Central memory CD8-positive, alpha-beta T cell (primary cell): ENCODE measurements at places on chromosomes 12 and 14.

GRCh38 chr14:93764211-93764659 is 24.1 kb downstream of the PRIMA1 start:
- DNase-seq: no peak

DNA sequence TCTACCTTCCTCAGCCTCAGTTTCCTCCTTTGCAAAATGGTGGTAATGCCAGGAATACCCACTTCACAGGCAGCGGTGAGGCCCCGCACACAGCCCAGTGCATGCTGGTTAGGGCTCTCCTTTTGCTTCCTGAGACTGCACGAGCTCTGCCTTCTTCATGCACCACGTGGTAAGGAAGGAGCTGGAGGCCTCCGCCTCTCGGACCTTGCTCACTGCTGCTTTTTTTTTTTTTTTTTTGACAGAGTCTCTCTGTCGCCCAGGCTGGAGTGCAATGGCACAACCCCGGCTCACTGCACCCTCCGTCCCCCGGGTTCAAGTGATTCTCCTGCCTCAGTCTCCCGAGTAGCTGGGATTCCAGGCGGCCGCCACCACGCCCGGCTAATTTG is 18.1 kb downstream of the TAMALIN start:
- no peak for DNase-seq

DNA sequence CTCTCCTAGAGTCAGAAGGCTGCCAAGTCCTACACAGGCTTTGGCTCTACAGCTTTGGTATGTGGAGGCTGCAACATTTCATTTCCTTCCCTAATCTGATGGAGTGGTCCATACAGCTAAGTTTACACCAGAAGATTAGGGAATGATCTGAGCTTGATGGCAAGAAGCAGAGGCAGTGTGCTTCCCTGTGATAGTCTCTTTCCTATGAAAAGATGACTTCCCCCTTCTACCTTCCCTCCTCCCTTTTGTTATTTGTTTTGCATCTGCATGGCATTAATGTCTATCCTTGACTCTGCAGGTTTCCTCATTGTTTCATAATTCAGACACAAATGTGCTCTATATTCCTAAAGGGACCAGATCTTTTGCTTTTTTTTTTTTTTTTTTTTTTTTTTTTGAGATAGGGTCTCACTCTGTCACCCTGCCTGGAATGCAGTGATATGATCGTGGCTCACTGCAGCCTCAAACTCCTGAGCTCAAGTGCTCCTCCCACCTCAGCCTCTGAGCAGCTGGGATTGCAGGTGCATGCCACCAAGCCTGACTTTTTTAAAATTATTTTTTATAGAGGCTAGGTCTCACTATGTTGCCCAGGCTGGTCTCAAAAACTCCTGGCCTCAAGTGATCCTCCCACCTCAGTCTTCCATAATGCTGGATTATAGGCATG is 76.3 kb downstream of the GRIP1 start:
- DNase-seq: no peak

GRCh38 chr14:74364271-74364880 is 16.1 kb downstream of the VRTN start:
- DNase-seq: no peak

DNA sequence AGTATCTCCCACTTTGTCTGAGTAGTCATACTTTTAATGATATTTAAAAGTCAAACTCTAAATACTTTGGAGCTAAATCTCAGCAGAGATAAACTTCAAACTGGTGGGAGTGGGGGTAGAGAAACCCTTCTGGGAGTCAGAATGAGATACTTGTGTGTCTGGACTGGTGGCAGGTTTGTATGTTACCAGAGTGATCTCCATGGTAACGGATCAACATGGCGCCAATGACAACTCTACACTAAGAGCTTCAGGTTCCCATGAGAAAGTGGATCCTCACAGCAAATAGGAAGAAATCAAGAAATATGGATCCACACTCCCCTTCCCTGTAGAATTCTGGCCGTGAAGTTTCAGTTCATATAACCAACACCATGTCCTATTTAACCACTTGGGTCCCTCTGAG is 121.9 kb downstream of the ETV6 start:
- DNase-seq: no peak

DNA sequence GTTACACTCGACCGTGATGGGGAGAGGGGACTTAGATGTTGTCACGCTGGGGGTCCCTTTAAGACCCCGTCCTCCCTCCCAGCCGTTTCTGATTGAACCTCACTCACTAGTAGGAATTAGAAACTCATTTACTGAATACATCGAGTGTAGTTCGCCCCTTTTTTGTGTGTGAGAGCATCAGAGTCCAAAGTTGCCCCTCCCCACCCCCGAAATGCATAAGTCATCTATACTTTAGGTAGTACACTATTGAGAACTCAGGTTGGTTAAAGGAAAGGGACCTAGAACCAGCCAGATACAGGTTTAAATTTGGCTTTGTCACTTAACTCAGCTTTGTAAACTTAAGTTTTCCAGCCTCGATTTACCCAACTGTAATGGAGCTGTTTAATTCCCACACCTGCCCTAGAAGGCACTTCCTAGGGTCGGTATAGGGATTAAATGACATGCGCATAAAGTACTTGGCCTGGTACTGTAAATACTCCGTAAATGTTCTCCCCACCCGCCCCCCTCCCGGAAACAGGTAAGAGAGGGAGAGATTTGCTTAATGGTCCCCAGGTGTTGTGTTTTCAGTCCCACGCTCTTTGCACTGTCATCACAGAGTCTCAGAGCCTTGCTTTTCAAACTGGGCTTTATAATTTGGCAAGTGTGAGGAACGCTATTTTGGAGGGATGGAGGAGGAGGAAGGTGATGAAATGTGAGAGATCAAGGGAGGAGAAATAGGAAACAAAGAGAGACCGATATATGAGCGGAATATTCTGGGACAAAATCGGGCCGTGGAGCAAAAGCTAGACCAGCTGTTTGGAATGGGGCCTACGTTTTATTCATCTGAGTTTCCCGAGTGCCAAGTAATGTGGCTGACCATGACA is 897 bp downstream of the SUDS3 start:
- no peak for DNase-seq

GRCh38 chr14:50859296-50859624 is 12.6 kb upstream of the ABHD12B start:
- DNase-seq: no peak

- no peak for DNase-seq
Measured at GRCh38 chr14:51121096-51121495, 26.2 kb upstream of the TRIM9 start.

DNA sequence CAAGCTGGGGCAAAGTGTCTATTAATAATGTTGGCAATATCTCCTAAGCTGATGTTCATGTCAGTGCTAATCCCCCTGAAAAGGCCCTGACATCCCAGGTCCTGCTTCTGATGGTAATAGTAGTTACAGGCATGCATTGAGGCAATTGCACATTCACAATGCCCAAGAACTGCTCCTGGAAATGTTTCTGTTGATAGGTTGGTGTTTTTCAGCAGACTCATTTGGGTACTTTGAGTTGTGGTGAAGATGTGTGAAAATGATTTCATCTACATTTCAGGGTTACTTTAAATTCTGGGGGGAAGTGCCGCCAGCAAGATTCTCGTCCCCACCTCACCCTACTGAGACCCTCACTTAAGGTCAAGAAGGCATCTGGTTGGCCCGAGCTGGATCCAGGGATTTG is 92.9 kb downstream of the BBS10 start:
- no peak for DNase-seq

DNA sequence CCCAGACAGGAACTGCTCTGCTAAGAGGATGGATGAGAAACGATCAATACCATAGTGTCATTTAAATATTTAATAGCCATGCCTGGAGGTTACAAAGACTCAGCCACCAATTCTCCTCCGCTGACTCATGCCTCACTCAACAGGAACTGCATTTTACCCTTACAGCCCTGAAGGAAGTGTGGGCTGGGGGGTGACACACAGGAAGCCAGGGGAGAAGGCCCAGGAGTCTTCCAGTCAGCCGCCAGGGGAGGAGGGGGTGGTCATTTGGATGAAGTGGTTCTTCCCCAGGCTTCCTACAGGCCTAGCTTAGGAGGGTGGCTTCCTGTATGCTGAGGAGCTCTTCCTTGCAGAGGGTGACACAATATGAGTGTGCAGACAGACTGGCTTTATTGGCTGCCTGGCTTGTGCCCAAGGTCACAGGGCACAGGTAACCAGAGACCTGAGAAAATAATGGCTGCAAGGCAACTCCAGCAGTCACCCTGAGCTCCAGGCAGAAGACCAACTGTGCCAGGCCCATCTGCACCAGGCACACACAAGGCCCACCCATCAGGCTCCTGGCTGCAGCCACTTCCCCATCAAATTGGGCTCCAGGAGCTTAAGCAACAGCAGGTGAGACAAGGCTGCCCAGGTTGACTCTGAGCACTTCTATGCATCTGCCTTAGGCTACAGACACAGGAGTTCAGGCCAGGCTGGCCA is 30.6 kb upstream of the RPLP0 start:
- peak; percentile 47 for DNase-seq

DNA sequence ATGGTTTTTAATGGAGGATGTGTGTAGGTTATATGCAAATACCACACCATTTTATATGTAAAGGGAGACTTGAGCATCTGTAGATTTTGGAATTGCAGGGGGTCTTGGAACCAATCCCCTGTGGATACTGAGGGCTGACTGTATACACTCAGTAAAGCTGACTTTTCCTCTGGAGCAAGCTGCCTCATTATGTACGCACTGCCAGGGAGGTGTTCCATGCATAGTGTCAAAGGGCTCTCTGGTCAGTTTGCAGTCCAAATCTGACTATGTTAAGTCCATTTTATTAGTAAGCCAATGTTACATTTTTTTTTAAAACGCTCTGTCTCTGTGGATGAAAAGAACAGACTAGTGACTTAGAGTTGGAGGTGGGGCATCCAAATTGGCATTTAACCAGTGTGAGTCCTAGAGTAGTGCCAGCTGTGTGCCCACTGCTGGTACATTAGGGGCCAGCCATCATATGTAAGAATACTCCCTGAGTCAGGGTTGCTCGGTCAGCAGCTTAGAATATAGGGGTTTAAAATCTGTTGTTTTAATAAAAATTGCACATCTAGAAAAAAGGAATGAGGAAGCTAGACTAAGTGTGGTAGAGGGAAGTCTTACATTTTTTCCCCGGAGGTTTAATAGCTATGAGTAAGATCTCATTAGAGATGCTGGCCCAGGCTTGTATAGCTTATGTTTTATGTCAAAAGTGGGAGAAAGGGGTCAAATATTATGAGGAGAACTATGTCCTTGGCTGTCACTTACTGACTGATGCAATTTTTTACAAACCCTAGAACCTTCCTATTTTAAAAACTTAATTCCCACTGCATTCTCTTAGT is 87.0 kb downstream of the TESC start:
- DNase-seq: no peak
